ENCODE measurements at places on chromosomes 5 and 9. TPM values are rescaled to one million over a fixed set of nuclear protein-coding genes. Genes with fewer than 3 reads are reported as not detected.

Gene BHMT2
- total RNA-seq, result 16.4 TPM

GRCh38 chr5:159263569-159263905 lies 447 bp downstream of the UBLCP1 start:
- no peak for DNase-seq

Gene PCDHB13
- total RNA-seq, result 6.2 TPM

- peak; percentile 69 for DNase-seq
Observed at GRCh38 chr5:172453206-172453985, 929 bp downstream of the SH3PXD2B start.

Gene LCN15
- not detected for total RNA-seq

DNA sequence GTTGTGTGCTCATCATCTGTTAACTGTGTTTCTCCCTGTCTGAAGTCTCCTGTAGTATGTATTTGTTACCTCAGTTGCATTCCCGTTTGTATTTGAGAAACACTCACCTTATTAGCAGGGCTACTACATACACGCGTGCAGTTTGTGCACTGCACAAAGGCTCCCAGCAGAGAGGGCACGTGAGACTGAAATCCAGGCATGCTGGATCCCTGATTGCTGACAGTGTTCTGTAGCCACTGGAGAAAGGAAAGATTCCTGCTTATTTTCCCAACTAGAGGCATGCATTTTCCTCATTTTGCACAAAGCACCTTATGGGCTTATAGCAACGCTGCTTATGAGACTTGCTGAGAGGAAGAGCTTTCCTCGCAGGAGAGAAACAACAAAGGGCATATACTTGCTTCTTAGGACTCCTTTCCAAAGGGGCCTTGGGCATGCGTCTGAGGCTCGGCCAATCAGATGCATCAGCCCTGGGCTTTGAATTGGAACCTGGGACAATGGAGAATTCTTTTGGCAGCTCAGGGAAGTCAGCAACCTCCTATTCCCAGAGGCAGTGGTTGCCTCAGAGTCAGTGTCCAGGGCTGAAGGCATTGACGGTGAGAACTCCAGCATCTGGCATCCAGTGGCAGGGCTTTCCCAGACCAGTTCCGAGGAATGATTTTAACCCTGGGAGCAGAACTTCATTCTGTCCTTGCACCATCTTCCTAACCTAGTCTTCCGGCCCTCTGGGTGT lies 9.9 kb upstream of the MEGF10 start:
- DNase-seq, result no peak

DNA sequence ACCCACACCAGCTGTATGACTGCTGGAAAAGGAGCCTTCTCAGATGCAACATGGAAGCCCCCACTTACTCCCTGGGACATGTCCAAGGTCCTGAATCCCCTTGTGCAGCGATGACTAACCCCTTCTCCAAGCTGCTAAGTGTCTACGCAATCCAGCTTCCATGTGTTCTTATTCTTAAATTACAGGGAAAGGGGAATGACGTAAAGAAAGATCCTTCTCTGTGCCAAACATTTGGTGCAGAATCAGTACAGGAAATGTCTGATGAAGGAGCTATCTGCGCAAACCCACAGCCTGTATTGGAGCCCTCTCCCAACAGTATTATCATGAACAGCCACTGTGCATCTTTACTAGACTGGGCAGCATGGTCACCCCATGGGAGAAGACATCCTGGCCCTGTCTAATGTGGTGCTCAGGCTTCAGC lies 183.2 kb downstream of the FRMD3 start:
- no peak for DNase-seq

Gene IFNA5
- total RNA-seq, result not detected

DNA sequence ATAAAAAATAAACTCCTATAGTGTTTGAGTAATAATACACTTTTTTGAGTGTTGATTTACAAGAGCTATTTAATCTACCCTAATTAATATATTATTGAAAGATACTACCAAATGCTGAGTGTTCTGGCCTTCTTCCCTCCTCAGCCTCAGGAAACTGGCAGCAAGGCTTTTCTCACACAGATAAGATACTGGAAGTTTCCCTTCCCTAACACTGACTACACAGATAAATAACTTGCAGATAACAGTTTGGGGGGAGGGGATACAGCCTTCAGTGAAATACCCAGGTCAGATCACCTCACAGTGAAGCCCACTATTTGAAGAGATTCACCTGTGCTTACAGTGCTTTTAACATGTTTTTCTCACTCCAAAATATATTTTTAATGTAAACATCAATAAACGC lies 1.6 kb upstream of the NIPSNAP3A start:
- no peak for DNase-seq

DNA sequence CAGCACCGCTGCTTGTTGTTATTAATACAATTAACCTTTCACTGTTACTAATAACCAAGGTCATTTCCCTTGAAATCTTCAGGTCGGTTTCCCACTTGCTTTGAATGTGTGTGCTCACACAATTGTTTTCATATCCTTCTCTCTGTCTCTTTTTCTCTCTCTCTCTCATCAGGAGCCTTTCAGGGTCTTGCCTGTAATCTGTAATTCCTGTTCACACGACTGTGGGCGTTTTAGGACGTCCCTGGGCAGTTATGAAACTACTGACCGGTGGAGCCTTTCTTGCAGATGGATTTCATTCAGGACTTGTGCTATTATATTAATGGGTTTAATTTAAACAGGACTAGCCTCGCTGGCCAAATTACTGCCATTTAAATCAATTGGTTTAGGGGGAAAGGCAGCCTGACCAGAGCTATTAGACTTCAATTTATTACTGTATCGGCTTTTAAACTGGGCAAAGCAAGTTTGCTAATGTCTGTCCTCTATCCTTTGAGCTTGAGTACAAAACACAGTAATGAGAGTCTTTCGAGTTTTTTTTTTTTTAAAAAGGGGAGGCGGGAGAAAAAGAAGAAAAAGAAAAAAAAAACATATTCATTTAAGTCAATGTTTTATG lies 316.0 kb upstream of the TLE4 start:
- DNase-seq, result no peak

Gene FAM151B
- total RNA-seq, result 2.6 TPM

Gene PTGDS
- 116 TPM for total RNA-seq

- DNase-seq, result no peak
Observed at GRCh38 chr5:154603953-154604679, 126.1 kb upstream of the HAND1 start.

Gene PCDHGA2
- 11.6 TPM for total RNA-seq

- no peak for DNase-seq
Observed at GRCh38 chr5:112434641-112435040, 15.6 kb upstream of the EPB41L4A start.

DNA sequence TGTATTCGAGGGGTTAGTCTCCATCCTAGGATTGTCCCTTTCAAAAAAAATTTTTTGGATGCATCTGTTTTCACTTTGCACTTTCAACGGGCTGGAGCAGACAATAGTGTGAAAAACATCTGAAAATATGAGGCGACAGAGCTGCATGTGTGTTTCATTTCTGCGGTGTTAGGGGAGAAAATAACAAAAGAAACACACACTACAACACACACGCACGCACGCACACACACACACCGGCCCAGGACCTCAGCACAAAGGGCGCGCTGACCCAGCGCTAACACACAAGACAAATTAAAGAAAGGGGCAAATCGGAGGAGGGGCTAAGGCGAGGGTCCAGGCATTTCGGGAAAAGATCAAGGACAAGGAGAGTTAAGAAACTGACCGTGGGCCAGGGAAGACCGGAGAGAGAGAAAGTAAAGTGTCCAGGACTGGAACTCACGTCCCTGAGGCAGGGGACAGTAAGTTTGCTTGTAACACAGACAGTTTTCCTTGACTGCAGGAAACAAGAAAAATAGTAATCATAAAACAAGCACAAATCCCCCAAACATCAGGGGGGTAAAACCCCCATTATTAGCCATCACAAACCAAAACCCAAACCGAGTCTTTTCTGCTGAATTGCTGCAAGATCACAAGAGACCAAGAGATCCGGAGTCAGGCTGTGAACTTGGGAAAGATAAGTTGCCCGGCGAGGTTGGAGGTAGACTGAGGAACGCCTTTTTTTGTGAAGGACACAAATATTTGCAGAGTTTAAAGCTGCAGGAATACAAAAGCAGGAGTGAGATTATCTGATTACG lies 302.1 kb downstream of the PARP8 start:
- no peak for DNase-seq

Gene SVEP1
- total RNA-seq, result 63.5 TPM

Gene SLC36A3
- total RNA-seq, result not detected

Gene SLC6A7
- not detected for total RNA-seq

DNA sequence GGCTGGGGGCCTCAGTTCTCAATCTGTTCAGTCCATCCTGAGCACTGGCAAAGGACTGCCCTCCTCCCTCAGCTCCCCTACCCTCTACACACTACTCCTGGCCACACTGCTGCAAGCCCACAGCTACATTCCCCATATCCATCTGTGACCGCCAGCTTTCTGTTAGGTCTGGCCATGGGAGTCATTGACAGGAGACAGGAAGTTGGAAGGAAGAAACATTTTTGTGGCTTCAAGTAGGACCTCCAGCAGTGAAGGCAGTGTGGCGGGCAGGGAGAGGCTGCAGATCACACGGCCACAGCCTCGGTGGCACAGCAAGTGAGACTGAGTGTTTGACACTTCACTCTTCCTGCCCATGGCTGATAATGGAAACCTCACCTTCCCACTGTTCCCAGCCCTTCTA lies 55.9 kb downstream of the SECISBP2 start:
- DNase-seq, result no peak

Gene LHX6
- total RNA-seq, result 3.1 TPM

Gene TSSK1B
- total RNA-seq, result not detected

Gene LCN6
- 145 TPM for total RNA-seq

DNA sequence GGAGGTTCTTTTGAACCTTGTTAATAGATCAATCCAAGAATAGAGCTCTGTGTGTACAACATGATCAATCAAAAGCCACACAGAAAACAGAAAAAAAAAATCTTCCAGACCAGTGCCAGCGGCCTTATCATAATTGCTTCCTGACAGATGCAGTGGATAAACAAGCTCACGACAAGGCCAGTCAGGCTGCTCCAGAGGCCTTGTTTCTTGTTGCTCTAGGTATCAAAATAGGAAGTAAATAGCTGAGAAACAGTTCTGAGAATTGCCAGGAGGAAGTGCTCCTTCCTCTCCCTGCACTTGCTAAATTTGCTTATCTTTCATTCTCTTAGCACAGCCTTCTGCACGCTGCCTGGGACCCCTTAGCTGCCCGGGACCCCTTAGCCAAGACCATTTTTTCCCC lies 199.0 kb upstream of the TARS1 start:
- no peak for DNase-seq

Gene SLC4A9
- total RNA-seq, result not detected

Measured in uterus (tissue), 4 donors.